ENCODE measurements at places on chromosomes 4 and X. TPM values are rescaled to one million over a fixed set of nuclear protein-coding genes. Genes with fewer than 3 reads are reported as not detected.

- no peak for DNase-seq
These were observed 28.3 kb downstream of the SEPTIN11 start for GRCh38 chr4:76977736-76978350.

GRCh38 chrX:153560000-153560399 is 38.9 kb downstream of the CCNQ start:
- DNase-seq: peak; percentile 20

GRCh38 chrX:150240643-150240970 is 122.5 kb upstream of the MAMLD1 start:
- no peak for DNase-seq

- no peak for DNase-seq
These were observed 37.6 kb upstream of the S100G start for GRCh38 chrX:16612257-16612897.

Gene MAGEA1
- not detected for total RNA-seq

GRCh38 chr4:26687728-26688127 is 103.8 kb downstream of the TBC1D19 start:
- no peak for DNase-seq

GRCh38 chr4:56976283-56976836 is 1.0 kb downstream of the NOA1 start:
- DNase-seq: no peak
